ENCODE measurements at places on chromosomes 16 and 17.
A peak's percentile ranks its signal among the peaks of the same experiment; 100 is the strongest.

DNA sequence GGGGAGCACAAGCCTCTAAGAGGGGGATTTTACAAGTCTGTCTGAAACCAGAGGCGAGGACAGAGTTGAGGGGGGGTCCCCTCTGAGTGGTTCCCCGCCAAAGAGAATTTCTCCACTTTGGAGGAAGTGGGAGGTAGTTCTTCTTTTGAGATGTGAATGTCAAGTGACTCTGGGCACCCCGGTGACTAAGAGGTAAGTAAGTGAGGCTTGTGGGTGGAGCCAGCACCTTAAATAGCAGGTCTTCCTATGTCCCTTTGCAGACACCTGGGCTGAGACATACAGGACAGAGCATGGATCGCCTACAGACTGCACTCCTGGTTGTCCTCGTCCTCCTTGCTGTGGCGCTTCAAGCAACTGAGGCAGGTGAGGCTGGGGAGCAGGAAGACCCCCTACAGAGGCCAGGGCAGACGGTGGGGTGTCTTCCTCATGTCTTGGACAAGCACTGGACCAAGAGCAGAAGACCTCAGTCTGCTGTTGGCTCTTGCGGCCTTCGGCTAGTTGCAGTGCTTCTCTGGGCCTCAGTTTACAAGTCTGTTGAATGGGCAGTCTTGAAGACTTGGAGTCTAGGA lies at the start of gene CCL22:
Gene CCL22, plus strand, starts transcription at position 257 of the 569 bp plus-strand sequence. Its CDS starts 34 bp downstream, at position 291.
- no peak for DNase-seq

- DNase-seq: no peak
Measured at GRCh38 chr17:34166352-34166751, 88.7 kb upstream of the CCL2 start.

- DNase-seq: no peak
Measured at GRCh38 chr16:68387301-68387700, 61.0 kb downstream of the SMPD3 start.

DNA sequence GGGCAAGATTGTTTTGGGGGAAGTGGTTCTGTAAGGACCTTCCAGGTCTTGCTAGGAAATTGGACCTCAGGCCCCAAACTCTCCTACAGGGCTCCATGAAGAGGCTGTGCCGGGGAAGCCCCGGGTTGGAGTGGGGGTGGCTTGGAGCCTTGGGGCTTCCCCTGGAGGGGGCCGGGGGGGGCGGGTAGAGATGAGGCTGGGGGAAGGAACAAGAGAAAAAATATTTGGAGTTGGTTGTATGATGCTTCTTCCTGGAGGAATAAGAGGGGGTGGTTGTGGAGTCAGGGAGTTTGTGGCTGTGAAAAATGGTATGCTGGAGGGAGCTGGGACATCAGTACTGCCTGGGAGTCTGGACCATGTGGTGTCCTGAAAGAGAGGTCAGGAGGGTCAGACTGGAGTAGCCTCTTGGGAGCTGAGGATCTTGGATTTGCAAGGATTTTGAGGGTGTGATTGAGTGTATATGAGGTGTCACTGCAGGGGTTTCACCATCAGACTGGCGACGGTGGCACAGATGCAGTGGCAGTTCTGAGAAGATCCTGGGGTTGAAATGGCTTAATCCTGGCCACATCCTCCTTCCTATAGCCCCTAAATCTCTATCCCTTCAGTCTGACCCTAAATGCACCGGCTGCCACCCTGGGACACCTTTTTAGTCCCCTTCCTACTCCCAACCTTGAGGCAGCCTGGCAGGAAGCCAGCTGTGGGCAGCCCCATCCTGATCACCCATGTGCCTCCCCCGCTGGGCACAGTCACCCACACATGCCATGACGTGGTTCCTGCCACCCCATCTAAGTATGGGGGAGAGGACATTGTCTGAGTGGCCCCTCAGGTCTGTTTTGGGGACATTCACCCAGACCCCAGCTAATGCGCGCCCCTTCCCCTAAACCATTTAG lies 10.9 kb downstream of the RARA start:
- peak; percentile 89 for DNase-seq

DNA sequence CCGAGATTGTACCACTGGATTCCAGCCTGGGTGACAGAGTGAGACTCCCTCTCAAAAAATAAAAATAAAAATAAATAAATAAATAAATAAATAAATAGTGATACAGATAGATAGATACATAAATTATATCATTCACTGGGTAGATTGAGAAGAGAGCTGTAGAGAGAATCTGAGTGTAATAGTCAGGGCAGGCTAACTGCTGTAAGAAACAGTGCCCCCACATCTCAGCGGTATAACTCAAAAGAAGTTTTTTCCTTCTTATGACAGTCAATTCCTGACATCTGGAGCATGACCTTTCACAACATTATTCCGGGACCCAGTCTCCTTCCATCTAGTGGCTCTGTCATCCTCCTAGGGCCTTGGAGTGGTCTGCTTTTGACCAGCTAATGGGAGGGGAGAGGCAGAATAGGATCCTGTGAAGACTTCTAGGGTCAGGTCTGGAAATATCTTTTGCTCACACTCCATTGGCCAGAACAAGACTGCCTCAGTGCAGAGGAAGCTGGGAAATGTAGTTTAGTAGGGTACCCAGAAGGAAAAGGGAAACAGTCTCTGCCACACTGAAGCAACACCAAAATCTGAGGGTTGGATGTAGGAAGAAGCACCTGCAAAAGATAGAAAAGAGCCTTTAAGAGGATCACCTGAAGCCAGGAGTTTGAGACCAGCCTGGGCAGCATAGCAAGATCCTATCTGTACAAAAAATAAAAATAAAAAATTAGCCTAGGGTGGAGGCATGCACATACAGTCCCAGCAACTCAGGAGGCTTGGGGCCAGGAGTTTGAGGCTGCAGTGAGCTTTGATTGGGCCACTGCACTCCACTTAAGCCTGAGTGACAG lies 3.0 kb upstream of the QPRT start:
- DNase-seq: peak; percentile 50

DNA sequence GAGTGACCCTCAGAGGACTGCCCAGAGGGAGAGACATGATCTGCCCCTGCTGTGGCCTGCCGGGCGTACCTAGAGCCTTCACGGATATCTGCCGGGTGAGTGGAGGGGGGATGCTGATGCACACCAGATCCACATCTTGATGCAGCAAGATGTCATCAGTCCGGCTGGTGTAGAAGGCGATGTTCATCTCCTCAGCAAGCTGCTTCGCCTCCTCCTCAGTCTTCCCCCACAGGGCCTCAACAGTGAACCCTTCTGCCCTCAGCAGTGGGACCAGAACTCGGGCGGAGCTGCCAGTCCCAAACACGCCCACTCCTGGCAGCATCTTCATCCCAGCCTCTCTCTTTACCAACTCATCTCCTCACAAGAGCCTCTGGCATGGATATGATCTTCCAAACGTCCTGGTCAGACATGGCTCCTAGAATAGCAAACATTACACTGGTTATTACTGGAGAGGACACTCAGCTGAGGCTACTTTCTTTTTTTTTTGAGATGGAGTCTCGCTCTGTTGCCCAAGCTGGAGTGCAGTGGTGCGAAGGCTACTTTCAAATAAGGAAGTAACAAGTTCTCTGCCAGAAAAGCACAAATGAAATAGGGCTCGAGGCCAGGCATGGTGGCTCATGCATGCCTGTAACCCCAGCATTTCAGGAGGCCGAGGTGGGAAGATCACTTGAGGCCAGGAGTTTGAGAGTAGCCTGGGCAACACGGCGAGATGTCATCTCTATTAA lies 18.9 kb downstream of the C16orf86 start:
- no peak for DNase-seq

GRCh38 chr17:68613739-68614298 lies 12.7 kb upstream of the FAM20A start:
- DNase-seq: peak; percentile 44

DNA sequence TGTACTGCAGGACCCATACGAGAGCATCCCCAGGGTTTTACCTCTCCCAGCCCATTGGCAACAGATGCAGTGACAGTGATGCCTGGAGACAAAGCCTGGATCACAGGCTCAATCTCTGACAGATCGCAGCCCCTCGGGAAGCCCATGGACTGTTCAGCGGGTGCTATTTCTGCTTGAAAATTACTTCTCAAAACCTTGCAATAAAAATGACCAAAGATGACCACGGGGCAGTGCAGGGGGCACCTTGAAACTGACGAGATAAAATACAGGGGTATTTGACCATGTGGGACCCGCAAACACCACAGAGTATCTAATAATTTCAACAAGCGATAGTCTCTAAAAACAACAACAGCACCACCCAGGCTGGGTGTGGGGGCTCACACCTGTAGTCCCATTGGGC lies 118.3 kb downstream of the C16orf95 start:
- no peak for DNase-seq

- no peak for DNase-seq
Measured at GRCh38 chr16:28003923-28004322, 59.6 kb downstream of the GSG1L start.

DNA sequence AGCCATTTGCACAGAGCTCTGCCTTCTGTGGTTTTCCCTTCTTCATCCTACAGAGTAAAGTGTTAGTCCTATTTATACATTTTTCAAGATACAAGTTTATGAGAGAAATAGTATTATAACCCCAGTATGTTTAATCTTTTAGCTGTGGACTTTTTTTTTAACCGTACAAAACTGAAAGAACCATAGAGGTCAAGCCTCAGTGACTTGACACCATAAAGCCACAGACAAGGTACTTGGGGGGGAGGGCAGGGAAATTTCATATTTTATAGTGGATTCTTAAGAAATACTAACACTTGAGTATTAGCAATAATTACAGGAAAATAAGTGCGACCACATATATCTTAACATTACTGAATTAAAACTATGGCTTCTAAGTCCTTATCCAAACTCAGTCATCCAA lies 17.0 kb upstream of the RAB11FIP4 start:
- DNase-seq: no peak

DNA sequence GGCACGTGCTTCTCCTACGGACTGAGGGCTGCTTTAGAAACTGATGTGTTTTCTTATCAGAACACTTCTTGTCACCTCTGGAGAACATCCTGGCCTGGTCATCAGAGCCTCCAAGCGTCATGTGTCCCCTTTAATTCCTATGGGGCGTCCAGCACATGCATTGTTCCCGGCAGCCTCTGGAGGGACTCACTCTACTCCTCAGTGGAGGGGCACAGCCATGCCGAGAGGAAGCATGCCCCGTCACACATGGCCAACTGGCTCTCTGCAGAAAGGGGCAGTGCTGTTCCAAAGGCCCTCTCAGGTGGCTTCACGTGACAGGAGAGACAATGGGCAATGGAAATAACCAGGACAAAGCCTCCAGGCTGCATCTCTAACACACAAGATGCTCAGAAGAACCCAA lies 31.8 kb downstream of the CDRT15L2 start:
- DNase-seq: no peak

GRCh38 chr16:22183901-22184614 lies 21.8 kb downstream of the SDR42E2 start:
- no peak for DNase-seq

GRCh38 chr17:6639586-6640535 lies 650 bp downstream of the KIAA0753 start:
- no peak for DNase-seq

GRCh38 chr16:11400076-11400475 lies 54.8 kb downstream of the RMI2 start:
- DNase-seq: no peak

DNA sequence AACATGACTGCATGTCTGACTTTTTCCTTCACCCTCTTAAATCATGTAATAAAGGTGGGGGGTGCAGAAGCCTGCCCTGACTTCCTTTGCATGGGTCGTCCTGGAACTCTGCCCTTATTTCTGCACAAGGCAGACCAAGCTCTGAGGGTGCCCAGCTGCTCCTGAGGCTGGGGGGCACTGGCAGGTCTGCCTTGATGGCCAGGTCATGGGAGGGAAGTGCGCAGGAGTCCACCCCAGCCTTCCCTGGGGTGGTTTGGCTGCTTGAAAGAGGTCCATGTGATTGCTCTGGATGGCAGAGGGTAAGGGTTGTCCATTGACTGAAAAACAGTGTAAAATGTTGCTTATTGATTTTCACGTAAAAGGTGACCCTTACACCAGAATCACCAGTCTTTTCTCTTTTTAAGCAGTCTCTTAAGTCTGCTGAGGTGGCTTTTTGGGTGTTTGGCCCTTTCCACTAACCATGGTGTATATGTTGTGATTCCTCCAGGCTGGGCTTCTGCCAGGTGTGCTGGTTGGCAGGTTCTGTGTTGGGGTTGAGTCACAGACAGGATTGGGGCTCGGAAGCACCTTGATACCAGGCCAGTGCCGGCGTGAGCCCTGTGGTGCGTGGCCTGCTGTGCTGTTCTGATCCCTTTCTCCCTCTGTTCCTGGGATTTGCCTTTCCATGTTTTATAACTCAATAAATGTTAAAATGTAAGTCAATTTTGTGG lies 19.4 kb downstream of the DHX38 start:
- DNase-seq: no peak

DNA sequence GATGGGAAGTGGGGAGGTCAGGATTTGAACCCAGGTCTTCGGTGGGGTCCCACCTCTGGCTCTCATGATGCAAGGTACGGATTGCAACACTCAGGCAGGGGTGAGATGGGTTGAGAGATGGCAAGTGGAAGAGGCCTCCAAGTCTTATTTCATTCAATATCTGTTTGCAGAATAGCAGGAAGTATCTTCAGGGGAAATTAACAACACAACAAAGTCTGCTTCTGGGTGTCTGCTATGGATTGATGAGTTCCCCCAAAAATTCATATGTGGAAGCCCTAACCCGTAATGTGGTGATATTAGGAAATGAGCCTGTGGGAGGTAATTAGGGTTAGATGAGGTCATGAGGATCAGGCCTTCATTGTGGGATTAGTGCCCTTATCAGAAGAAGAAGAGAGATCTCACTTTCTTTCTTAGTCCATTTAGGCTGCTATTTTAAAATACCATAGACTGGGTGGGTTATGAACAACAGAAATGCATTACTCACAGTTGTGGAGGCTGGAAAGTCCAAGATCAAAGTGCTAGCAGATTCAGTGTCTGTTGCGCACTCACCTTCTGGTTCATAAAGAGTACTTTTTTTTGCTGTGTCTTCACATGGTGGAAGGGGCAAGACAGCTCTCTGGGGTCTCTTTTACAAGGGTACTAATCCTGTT lies 4.4 kb upstream of the CD300H start:
- no peak for DNase-seq

GRCh38 chr17:11882716-11883115 lies 114.6 kb downstream of the ZNF18 start:
- no peak for DNase-seq

DNA sequence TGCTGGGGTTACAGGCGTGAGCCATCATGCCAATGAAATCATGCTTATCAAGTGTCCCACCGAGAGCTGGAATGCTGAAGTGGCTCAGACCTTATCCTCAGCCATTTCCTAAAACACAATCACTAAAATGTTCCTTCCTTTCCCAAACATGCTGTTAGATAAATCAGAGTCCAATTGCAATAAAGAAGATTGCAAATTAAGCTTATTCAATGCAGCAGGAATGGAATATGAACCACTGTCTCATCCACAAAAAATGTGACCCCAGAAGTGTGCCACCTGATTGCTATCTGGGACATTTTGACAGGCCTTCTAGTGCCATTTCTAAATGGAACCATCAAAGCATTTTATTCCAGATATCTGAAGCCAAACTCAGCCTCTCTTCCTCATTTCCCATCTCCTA lies 205.5 kb upstream of the CDH11 start:
- no peak for DNase-seq

GRCh38 chr16:50626868-50627267 lies 54.2 kb downstream of the SNX20 start:
- DNase-seq: no peak

DNA sequence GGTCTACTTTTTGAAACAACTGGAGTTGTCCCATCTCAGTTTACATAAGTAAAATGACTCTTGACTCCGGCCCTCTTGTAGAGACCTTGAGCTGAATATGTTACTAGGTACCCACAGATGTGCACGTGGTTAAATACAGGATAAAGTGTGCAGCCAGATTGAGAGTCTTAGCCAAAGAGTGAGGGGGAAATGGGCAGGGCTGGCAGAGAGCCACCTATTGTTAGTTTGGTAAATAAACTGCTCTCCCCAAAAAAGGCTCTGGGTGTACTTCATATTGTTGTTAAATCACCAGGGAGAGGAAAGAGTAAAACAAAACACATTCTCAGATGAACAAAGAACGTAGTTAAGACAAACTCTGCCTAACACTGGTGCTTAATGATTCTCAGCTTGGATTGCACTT lies 20.3 kb downstream of the G6PC1 start:
- no peak for DNase-seq
